ENCODE measurements at places on chromosomes 3 and 15.

- DNase-seq = no peak
Measured at GRCh38 chr3:270688-271087, 74.1 kb downstream of the CHL1 start.

DNA sequence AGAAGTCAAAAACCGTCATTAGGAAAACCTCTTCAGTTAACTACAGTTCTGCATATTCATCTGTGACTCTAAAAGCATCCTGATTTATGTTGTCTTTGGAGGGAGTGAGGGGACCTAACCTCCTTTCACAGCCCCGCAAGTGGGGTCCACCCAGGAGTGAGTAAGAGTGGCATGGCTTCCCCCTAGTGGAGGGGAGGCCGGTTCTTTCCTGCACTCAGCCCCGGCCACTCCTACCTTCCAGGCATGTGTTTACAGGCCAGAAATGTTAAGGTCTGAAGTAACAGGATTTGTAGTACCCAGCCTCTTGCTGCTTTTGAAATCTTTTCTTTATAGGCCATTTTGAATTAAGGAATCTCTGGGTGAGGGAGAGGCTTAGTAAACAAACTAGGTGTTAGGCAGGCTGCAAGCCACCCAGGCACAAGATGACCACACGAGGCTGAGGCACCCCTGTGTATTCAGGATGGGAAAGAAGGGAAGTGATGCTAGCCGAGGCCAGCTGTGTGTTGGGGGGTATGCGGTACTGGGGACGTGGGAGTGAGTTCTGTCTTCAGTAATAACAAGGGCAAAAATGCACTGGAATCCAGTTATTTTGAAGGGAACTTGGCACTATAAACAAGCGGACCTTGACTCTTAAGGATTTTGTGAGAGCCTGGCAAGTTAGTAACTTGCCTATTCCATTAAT, 50.5 kb downstream of the CTDSPL start:
- DNase-seq = no peak

DNA sequence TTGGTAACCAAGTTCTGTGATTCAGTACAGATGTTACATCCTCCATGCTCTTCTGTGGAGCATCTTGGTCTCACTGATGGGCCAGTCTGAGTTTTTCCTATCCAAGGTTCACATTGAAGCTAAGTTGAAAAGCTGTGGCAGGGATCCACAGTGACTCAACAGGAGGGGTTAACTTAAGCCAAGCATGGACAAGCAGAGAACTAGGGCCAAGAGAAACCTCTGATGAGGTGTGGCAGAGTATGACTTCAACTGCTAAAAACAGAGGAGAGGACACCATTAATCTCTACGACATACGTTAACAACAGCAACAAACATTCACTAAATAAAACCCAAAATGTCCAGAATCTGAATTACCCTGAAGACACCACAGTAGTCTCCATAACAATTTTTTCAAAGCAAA, 268.1 kb upstream of the UBE2E2 start:
- no peak for DNase-seq

DNA sequence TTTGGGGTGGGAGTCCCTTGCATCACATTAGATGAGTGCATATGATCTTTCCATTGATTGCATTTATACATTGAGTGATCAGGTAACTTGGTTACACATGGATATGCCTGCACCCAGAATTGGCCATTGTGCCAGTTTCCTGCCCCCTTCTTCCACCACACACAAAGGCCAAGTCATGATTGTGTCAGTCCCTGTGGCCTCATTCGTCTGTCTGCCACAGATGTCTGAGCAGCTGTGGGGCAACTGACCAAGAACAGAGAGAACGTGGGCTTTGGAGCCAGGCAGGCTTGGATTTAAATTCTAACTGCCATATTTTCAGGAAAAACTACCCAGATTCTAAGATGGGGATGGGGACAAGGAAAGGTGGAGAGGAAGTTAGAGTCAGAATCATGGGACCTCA, 27.0 kb downstream of the CCNL1 start:
- no peak for DNase-seq

GRCh38 chr3:52370531-52370930, 54.4 kb downstream of the DNAH1 start:
- no peak for DNase-seq

GRCh38 chr3:185760088-185760487, 64.8 kb downstream of the IGF2BP2 start:
- no peak for DNase-seq

- DNase-seq = no peak
Measured at GRCh38 chr15:80105595-80105994, 46.1 kb downstream of the ZFAND6 start.

DNA sequence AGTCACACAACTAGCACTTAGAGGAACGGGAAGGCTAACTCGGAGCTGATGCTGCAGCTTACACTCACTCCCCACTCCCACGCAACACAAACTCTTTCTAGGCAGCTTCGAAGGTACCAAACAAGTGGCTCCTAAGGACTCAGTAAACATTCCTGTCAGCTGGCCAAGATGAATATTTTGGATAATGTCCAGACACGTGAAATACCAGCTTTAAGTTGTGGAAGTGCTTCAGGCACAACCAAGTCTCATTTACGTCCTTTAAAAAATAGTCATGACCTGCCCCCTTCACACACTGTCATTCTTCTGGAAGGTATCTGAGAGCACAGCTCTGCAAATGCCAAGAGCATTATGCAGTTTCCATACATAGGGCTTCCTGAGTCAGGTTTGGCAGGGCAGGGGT, 1005.9 kb upstream of the CFAP20DC start:
- DNase-seq = no peak

DNA sequence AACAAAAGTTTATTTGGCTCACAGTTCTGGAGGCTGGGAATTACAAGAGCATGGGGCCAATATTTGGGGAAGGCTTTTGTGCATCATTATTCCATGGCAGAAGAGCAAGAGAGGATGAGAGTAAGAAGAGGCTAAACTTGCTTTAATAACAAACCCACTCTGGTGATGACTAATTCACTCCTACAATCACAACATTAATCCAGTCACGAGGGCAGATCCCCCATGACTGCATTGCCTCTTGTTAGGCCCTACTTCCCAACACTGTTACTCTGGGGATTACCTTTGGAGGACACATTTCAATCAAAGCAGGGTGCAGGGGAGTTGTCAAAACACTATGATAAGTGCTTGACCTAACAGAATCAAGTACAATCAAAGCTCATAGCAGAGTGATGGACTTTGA, 181.7 kb downstream of the BBX start:
- DNase-seq = no peak

GRCh38 chr3:2510591-2511145, 412.0 kb downstream of the CNTN4 start:
- no peak for DNase-seq

DNA sequence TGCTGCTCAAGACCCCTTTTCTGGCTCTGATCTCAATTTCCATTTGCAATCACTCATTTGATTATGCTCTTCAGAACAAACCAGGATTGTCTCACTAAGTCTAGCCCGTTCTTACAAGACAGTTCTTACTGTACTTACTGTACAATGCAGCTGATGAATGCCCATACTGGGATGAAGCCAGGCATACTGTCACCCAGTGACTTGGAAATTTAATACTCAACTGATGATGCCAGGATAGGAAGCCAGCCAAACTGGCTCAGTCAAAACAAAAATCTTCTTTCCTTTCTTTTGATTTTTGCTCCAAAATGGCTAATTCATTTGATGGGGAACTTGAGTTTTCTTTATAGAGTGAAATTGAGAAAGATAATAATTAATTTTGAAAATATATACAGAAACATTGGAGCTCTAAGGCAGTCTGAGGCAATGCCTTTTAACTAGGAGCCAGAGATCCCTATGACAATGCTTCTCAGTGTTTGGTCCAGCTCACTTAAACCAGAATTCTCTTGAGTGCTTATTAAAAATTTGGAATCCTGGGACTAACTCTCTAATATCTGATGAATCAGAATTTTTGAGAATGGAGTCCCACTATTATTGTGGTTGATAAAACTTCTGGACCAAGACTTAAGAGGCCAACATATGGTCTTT, 265.6 kb upstream of the THBS1 start:
- no peak for DNase-seq

GRCh38 chr3:177281292-177282118, 84.2 kb upstream of the TBL1XR1 start:
- no peak for DNase-seq

GRCh38 chr3:22587446-22587845, 615.7 kb upstream of the UBE2E2 start:
- no peak for DNase-seq

GRCh38 chr3:125644036-125645005, 49.0 kb upstream of the OSBPL11 start:
- DNase-seq = peak; percentile 72

DNA sequence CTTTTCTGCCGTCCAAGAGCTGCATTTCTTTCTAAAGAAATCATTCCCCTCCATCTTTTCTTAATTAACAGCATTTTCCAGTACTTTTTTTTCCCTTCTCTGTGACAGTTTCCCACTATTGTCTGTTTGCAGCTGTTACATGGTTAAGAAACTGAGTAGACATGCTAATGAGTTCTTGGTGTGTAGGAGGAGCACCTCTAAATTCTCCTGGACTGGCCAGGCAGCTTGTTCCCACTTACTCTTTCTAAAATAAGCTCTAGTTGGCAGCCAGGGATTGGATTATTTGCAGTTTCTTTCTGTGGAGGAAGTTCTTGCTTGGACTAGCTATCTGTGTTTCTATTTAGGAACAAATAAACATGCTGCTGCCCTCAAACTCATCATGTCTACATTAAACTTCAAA, 235.1 kb upstream of the GAP43 start:
- no peak for DNase-seq

- DNase-seq = no peak
Measured at GRCh38 chr15:49813625-49814024, 192.8 kb downstream of the DTWD1 start.

DNA sequence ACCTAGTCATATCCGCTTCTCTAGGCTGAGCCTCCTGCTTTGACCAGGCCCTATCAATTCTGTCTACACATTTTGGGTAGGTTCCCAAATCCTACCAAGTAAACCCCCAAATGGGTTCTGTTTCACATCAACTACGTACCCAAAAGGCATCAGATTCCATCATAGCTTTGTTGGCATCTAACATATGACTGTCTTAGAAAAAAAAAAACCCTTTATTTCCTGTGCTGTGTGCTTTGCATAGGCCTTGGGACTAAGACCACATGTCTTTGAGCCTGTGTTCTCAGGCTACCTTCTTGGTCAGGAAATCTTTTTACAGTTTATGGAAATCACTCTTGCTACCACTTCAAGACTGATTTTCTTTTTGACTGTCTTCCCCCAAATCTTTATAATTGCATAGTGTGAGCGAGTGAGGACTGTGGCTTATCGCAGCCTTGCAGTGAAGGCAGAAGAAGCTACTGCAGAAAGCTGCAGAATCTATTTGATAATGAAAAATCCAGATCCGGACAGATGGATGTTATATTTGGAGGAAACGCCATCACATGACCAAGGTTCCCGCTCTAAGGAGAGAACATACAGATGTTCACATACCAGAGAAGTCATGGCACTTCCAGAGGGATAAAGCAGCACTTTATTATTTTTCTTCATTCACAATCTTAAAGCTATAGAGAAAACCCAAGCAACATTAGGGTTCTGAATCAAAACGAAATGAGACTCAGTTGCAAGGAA, 111.2 kb downstream of the EOMES start:
- DNase-seq = no peak

DNA sequence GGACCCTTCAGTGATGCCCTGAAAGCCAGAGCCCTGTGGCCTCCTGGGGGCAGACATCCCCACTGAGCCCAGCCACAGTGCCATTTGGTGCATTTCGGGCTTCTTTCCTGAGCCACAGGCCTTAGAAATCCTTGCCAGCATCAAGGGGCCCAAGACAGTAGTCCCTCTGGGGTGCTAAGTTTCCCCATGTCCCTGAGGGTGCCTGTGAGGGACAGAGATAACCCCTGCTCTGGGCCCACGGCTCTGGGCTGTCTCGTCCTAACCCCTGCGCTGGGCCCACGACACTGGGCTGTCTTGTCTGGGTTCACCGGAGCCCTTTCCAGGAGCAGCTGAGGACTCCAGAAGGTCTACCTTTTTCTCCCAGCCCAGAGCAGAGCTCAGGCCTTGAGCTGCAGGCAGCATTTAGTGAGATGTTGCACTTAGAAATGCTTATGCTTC, 45.1 kb upstream of the FGD5 start:
- peak; percentile 48 for DNase-seq

DNA sequence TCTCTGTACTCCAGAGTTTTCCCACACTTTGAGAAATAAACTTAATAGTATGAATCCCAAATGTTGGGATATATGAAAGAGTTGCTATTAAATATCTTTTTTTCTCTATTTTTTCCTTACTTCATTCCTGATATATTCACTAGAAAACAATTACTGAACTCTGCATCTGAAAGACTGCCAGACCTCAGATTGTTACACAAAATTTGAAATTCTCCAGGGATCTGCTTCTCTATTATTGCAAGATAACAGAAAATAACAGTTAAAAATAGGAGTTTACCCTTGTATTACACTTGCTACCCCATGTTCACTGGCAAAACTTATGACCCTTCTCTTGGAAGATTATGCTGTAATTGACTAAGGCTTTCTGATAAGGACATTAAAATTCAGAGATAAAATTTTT, 11.7 kb upstream of the P3H2 start:
- DNase-seq = no peak

DNA sequence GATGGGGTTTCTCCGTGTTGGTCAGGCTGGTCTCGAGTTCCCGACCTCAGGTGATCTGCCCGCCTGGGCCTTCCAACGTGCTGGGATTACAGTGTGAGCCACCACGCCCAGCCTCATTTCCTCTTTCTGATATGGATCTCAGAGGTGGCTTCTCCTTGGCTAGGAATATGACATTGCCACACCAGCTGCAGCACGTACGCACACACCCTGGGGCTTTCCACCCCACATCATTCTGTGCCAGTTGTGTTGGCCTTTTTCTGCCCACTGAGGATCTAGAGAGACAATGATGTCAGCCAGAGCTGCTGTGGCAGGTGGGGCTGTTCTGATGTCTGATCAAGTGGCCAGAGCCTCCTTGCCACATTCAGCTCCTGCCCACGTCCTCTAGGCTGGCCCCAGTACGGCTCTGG, 29.0 kb downstream of the TMEM45A start:
- DNase-seq = no peak

- DNase-seq = no peak
Measured at GRCh38 chr15:74844319-74845207, 1.6 kb upstream of the ULK3 start.

DNA sequence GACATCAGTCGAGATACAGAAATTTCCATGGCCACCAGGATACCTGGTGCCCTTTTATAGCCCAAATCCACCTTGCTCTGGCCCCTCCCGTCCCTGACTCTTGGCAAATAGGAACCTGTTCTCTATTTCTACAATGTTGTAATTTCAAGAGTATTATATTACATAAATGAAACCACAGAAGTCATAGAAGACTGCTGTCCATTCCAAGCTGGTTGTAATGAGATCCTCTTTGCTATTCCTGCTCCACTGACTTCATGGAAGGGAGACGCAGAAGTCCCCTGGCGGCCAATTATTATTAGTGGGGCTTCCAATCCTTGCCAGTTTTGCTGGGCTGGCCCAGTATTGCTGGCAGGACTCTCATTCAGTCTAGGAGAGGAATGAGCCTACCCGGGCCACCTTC, 26.6 kb downstream of the DCP1A start:
- DNase-seq = no peak

DNA sequence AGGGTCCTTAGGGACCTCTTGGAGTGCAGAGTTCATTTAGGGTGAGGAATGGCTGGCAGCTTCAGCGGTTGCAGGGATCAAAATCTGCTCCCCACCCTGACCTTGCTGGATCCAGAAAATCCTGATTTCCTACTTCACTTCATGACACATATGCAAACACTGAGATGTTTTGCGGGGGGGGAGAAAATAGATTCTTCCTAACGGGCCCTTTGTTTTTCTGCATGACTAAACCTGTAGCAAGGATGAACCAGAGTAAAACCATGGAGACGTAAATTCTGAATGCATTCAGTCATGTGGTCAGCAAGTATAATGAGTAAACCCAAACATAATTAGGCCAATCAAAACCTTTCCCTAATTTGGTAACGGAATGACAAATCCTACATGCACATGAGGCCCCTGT, 20.0 kb upstream of the RBP1 start:
- DNase-seq = no peak

Measured in tibial artery (tissue), 4 donors.